NCI-H1694 treated with DMSO at 0.1 percent for 48 hours (cell line): ENCODE measurements at places on chromosomes 16 and 17.

- no peak for DNase-seq
Measured at GRCh38 chr17:77832180-77832560, 126.3 kb upstream of the TNRC6C start.

GRCh38 chr17:1368588-1368987 lies 31.4 kb downstream of the YWHAE start:
- no peak for DNase-seq

GRCh38 chr17:34570506-34570905 lies 8.9 kb upstream of the TMEM132E start:
- no peak for DNase-seq

GRCh38 chr17:50026837-50027171 lies 29.1 kb upstream of the ITGA3 start:
- peak; percentile 46 for DNase-seq

GRCh38 chr16:22183901-22184614 lies 21.8 kb downstream of the SDR42E2 start:
- no peak for DNase-seq

GRCh38 chr17:77723909-77724875 lies 234.3 kb upstream of the TNRC6C start:
- DNase-seq = no peak

DNA sequence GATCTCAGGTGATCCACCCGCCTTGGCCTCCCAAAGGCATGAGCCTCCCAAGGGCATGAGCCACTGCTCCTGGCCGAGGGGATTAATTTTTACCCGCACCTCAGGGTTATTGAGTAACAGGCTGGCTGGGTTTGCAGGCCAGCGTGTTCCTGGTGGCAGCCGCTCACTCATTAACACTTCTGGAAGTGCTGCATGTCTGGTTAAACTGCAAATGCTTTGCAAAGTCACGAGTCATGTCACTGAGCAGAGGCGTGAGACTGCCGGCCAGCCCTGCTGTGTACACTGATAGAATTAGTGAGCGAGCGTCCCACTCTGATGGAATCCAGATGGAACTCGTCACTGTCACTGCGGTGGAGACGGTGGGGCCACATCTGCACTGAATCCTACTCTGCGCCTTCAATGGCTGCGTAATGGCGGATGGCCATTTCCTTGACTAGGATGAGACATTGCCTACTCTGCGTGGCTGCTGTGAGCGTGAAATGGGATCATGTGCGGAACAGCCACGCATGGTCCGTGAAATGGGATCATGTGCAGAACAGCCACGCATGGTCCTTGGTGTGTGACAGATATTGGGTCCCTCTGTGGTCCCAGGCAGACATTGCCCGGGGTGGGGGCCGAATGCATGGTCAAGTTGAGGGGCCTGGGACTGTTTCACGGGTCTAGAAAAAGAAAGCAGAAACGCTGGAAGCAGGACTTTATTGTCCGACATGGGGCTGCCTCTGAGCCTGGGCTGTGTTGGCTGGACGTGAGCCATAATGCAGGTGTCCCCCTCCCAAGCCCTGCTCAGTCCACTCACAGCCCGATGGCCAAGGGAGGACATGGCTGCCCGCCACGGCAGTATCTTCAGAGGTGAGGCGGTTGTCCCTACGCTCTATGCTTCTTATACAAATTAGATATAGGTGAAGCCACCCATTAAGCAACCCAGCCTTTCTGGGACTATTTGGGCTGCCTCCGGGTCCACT lies 740 bp upstream of the SLC5A10 start:
- DNase-seq = no peak

- no peak for DNase-seq
Measured at GRCh38 chr16:80480664-80481063, 60.1 kb upstream of the DYNLRB2 start.

DNA sequence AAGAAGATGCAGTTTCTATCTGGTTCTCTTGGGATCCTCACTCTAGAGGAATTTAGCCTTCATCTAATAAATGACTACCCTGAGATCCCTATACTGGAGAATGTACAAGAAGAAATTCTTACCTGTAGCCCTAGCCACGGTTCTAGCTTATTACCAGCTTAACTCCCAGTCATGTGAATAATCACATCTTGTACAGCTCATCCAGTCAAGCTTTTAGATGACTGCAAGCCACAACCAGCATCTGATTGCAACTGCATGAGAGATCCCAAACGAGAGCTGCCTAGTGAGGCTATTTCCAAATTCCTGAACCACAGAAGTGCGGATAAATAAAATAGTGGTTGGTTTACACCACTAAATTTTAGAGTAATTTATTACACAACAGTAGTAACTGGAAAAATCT lies 196.0 kb upstream of the CPHXL start:
- no peak for DNase-seq

DNA sequence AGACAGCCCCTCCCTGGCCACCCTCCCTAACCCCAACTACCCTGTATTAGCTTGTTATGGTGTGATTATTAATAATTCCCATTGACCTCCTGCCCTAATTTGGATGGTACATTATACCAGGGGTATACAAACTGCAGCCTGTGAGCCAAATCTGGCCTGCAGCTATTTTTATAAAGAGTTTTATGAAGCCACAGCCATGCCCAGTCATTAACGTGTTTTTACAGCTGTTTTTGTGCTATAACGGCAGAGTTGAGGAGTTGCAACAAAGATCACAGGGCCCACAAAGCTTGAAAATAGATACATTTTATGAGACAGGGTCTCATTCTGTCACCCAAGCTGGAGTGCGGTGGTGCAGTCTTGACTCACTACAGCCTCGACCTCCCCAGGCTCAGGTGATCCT lies 6.0 kb downstream of the METTL22 start:
- DNase-seq = no peak

DNA sequence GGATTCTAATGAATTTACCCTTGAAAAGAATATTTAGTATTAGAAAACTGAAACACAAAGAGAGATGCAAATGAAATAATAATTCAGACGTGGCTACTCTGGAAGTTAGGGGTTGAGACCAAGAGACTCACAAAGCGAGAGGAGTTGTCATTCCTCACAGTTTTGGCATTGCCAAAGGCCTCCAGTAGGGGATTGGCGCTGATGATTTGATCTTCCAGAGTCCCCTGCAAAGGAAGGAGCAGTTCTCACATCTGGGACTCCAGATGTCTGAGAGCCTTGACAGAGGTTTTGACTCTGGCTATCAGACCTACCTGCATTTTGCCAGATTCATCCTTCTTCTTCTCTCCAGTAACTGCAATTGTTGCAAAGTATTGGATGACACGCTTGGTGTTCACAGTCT lies 6.6 kb downstream of the MYH8 start:
- no peak for DNase-seq

- no peak for DNase-seq
Measured at GRCh38 chr16:72036098-72036497, 18.2 kb upstream of the HP start.

- no peak for DNase-seq
Measured at GRCh38 chr17:6924208-6924607, 71.6 kb upstream of the ALOX12 start.

DNA sequence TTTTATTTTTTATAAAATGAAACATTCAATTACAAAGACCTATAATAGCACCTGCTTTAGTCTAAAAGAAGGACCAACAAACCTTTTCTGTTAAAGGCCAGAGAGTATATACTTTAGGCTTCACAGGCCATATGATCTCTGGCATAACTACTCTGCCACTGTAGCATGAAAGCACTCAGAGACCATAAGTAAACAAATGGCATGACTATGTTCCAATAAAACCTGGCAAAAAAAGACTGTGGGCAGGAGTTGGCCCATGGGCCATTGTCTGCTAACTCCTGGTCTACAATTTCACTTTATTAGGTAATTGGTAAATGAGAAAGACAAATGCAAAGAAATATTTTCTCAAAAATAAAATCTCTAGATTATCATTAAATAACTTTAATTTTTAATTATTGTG lies 14.9 kb downstream of the CEP112 start:
- no peak for DNase-seq

DNA sequence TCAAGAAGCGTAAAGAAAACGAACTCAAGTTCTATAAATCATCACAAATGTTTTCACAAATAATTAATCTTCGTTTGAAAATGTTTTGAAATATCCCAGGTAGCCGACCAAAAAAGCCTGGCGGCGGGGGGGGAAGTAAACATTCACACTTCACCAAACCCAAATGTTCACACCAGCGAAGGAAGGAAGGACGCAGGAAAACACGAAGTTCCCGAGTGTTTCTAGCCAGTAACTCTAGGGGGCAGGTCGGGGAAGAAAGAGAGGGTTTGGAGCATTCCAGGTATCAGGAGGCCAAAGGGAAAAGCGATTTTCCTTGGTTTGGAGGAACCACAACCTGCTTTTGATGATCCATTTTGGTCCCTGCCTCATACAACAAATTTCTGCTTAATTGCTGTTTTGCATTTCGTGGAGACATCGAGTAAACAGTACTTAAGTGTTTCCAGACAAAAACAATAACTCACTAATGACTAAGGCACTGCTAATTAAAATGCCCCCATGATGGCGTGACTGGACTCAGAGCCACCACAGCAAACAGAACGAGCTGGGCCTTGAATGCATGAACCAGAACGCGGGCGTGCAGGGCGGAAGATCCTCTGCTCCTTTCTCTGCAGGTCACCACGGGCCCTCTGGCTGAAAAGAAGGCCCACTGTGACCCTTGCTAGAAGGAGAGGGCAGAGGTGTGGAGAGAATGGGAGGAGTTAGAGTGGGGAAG lies 16.6 kb downstream of the ZFHX3 start:
- no peak for DNase-seq
